Fibroblast of pulmonary artery (primary cell): ENCODE measurements at places on chromosomes 7 and 10.

- peak; percentile 37 for DNase-seq
These were observed 27.8 kb downstream of the TMEM236 start for GRCh38 chr10:17779784-17780183.

GRCh38 chr10:3681642-3682554 is 103.1 kb downstream of the KLF6 start:
- DNase-seq = no peak

DNA sequence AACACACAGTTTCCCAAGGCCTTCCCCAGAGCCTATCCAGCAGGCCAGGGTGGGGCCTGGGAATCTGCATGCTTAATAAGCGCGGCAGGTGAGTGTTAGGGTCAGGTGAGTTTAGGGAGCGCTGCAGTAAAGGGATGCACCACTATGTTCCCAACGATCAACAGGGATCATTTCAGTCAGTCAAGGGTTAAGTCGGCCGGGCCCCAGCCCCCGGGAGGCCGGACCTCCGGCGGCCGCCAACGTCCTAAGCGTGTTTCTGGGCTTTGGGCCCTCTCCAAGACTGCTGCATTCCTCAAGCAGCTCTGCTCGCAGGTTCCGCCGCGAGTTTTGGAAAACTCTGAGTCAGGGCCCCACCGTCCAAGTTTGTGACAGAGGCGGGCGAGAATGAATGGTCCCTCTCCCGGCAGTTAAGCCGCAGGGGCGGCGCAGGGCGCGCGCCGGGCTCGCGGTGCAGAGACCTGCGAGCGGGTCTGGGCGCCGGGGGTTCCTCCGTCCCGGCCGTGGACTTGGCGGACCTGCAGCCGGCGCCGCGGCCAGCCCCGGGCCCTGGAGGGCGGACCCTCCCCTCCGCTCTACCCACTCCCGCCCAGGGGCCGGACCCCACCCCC is 81.6 kb downstream of the ARHGAP22 start:
- DNase-seq = peak; percentile 95

GRCh38 chr10:46329690-46330016 is 42.9 kb downstream of the ANTXRL start:
- no peak for DNase-seq

DNA sequence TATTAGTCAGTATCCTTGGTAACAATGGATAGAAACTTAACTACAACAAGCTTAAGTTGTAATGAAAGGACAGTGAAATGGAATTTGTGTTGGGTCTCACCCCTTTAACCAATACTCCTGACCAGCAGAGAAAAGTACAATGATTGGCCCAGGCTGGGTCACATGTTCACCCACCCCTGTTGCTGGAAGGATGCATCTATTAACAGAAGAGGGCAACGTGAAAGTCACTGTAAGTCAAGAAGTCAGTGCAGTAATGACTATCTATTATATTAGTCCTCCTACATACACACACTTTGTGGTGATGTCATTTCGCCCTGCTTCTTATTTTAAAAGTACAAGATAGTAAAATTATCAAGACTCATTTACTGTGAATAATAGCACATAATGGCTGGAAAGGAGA is 16.2 kb downstream of the PNLIPRP2 start:
- no peak for DNase-seq

GRCh38 chr10:113357681-113358300 is 195.1 kb upstream of the HABP2 start:
- no peak for DNase-seq

- no peak for DNase-seq
These were observed 231.2 kb downstream of the SNX13 start for GRCh38 chr7:17709127-17709526.

DNA sequence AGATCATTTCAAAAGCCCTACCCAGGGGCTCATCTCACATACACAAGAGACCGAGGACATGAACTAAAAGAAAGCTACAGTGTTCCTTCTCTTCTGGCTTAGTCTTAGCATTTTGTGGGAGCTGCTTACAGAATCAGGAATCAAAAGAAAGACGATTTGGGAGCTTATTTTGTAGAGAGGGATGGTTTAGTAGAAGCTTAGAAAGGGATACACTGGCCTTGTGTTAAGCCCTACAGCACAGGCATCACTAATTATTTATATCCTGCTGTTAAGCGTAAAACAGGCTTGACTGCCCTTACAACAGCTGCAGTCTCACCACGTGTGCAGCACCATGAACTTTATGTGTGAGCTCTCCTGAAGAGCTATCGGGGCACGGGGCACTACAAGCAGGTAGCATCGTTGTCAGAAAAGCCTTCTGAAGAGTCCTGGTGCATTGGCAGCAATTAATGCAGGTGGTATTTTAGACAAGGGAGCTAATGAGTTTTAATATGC is 798.3 kb downstream of the NXPH1 start:
- DNase-seq = no peak

- peak; percentile 67 for DNase-seq
These were observed 1.3 kb downstream of the LSMEM1 start for GRCh38 chr7:112481833-112482670.

DNA sequence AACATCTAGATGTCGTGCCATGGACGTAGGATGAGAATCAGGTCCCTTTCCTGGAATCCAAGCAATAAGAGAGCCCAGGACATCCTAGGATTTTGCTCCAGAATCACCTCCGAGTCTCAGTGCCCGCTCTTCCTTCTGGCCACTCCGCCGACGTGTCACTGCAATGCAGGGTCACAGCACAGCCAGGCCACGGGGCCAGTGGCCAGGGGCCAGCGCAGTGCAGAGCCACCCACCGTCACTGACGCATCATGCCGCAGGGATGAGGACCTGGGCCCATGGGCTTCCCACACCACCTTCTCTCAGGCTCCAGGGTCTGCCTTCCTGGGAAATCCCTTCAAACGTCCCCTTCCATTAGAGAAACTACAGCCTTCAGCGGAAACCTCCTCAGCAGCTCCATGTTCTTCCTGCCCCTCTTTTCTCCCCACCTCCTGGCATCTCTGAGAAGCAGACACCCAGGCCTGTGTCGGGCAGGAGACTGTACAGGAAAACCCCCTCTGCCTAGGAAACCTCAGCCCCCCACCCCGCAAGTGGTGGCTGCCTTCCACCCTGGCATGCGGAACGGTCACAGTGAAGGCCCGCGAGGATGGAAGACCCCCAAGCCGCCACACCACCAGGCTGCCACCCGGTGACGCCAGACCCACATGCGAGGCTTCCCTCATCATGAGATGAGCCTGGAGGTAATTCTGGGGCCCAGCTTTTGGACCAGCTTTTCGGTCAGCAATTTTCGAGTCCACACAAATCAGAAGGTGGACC is 32.1 kb downstream of the STK32C start:
- no peak for DNase-seq

- no peak for DNase-seq
These were observed 116.2 kb downstream of the EBF3 start for GRCh38 chr10:129847741-129848483.

DNA sequence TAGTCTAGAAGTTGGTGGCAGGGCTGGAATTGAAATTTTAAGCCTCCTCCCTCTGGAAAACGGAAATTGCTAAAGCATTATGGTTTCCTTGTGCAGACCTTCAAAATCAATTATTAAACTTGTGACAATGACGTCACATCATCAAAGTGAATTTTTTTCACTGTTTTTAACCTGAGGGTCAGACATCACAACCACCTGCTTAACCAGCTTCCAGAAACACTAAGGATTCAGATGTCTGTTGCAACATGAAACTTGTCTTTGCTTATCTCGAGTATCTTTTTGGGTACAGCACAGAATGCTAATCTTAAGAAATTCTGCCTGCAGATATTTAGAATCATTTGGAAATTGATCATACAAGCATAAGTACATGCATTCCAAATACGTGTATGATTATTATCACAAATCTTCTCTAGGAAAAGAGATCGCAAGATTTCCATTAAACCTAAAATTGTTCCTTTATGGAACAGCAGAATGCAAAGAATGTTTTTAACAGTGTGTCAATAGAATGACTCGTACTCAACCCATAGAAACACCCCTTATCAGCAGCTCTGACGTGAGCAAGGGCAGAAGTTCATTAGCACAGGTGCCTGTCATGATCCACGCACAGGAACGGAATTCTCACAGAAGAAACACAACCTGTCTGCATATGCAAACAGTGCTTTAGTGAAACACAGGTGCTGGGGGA is 4.1 kb upstream of the GTPBP4 start:
- no peak for DNase-seq

DNA sequence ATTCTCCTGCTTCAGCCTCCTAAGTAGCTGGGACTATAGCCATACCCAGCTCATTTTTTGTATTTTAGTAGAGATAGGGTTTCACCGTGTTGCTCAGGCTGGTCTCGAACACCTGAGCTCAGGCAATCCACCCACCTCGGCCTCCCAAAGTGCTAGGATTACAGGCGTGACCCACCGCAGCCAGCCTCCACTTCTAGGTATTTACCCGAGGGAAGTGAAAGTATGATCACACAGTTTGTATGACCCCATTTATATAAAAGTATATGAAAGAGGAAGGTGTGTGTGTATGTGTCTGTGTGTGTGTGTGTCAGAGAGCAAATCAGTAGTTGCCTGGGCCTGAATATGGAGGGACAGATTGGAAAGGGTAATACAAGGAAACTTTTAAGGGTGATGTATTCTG is 2.0 kb upstream of the PURB start:
- no peak for DNase-seq

DNA sequence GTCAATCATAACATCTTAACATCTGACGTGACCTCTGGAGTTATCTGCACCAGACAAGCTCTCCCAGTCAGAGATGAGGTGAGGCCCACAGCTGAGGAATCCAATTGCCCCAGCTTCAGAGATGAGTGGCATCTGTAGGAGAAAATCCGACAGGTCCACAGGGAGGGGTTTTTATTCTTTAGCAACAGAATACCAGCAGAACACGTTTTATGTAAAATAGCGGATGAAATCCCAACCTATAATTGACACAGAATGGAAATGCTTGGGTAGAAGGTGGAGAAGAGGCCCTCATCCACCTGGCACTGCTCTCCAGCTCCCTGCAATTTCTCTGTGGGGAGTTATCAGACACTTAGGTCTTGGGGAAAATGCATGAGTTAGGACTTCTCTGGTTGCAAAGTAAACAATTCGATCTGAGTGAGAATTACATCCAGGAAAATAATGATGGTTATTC is 144.2 kb upstream of the NRP1 start:
- no peak for DNase-seq

DNA sequence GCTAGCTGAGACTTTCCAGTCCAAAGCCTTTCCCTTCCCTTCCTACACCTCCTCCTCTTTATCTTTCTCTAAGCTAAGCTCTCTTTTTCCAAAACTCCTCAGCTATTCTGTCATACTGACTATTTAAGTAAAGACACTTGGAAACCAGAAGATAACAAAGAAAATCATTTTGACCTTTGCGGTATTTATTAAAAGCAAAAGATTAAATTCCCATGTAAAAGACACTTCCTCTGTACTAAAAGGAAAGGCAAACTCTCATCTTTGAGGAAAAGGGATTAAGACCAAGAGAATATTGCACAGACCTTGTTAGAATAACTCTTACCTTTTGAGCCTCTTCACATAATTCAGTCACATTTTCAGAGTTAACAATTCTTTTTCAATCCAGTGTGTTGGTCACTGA is 15.8 kb downstream of the ST8SIA6 start:
- DNase-seq = no peak

DNA sequence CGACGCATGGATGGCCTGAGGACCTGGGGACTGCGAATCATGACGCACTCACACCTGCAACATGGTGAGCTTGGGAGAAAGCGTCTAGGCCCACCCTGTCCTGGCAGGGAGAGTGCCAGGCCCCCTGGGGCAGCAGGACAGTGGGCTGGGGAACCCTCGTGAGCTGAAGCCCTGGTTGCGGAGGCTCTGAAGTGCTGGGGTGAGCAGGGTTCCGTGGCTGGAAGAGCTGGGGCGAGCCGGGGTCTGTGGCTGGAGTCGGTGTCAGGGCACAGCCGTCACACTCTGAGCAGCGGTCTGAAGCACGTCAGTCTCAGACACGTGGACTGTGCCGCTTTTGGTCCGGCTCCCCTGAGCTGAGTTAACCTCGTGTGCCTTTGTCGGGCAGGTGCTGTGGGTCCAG is 4.7 kb downstream of the SUN1 start:
- no peak for DNase-seq

- DNase-seq = no peak
These were observed 30.7 kb upstream of the APBB1IP start for GRCh38 chr10:26407406-26407969.

DNA sequence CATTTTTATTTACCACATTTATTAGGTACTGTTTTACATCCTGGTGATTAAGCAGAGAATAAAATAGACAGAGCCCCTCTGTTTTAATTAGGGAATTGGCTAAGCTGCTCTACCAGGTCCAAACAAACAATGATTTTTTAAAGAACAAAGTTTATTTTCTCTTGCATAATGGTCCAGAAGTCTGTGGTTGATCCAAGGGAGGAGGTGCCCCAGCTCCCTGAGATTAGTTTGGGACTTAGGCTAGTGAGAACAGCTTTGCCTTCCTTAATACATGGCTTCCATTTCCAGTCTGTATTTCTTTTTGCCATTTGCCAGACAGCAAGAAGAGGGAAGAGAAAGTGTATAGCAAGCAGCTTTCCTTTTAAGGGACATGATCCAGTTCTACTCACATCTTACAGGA is 2.9 kb upstream of the MIOS start:
- DNase-seq = no peak

DNA sequence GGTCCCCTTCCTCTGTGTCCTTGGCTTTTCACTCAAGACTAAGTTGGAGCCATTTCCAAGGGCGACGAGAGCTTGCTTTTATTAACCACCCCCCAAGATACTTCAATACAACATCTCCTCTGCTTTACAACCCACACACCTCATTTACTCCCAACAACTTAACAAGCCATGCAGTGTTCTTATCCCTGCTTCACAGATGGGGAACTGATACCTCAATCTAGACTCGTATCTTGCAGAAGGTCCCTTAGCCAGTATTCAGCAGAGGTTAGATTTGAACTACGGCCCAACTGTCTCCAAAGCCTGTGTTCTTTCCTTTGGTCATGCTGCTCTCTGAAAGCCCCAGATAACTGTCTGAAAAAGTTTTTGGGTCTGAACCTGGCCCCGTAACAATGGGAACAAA is 444.8 kb downstream of the GRID1 start:
- no peak for DNase-seq
